GDM1 (cell line): ENCODE measurements at places on chromosomes 4 and X.

DNA sequence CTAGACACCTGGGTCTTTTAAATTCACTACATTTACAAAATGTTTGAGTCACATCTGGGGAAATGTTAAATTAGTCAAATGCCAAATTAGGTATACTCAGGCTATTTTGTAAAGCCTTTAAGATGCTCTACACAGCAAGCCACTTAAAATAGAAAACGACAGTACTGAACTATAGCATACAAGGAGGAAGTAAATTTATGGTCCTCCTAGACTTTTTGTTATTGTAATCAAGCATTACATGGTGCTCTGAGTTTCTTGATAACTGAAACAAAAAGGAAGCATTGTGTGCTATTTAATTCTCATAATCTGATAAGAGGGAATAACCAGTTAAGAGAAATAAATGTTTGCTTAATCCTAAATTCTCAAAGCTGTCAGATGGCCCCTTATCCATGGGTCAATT lies 46.2 kb downstream of the SLC9A7 start:
- DNase-seq = no peak

DNA sequence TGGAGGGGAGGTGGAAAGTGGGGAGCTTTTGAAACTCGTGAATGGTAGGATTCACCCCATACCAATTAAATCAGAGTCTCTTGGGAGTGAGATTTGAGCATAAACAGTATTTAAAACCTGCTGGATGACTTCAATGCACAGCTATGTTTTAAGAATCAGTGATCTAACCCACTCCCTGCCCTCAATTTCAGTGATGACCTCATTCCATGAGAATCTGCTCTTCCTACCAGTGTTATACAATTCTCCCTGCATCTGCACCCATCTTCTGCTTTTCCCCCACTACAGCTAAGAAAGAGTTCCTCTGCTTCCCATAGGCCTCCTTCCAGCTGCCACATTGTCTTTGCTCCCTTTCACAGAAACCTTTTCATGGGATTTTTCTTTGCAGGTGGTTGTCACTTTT lies 18.3 kb upstream of the H2AZ1 start:
- no peak for DNase-seq

GRCh38 chrX:44621078-44621477 lies 78.4 kb upstream of the FUNDC1 start:
- DNase-seq = no peak

- no peak for DNase-seq
Measured at GRCh38 chr4:117793845-117794480, 240.3 kb upstream of the NDST3 start.

- no peak for DNase-seq
Measured at GRCh38 chrX:108439961-108440696, 491 bp downstream of the COL4A5 start.

- no peak for DNase-seq
Measured at GRCh38 chr4:78687818-78688217, 88.3 kb upstream of the BMP2K start.

- no peak for DNase-seq
Measured at GRCh38 chr4:71906096-71906495, 122.2 kb upstream of the GC start.

DNA sequence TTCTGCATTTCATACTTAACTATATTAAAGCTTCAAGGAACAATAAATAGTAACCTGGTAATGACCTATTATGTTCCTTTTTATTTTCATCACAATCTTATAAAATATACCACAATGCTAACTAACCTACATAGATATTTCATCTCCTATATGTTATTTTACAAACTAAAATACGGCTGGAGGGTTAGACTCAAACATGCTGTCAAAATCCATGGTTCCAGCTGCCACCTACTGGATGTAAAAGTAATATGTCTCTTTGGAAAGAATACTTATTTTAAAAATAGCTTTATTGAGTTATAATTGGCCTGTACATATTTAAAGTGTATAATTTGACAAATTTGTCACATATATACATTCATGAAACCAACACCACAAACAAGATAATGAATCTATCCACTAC lies 15.0 kb downstream of the RGN start:
- DNase-seq = no peak

- DNase-seq = no peak
Measured at GRCh38 chrX:120014354-120015130, 62.9 kb downstream of the RHOXF2B start.

- DNase-seq = no peak
Measured at GRCh38 chr4:184345573-184345922, 127.9 kb upstream of the ENPP6 start.
